ENCODE measurements at places on chromosomes 4 and X.
A peak's percentile ranks its signal among the peaks of the same experiment; 100 is the strongest.

- no peak for DNase-seq
Observed at GRCh38 chr4:115145393-115146160, 32.2 kb upstream of the NDST4 start.

GRCh38 chrX:118717678-118718391 is 9.6 kb upstream of the IL13RA1 start:
- no peak for DNase-seq

GRCh38 chr4:8461086-8461485 is 20.5 kb downstream of the TRMT44 start:
- no peak for DNase-seq

GRCh38 chr4:108484187-108484586 is 136.2 kb upstream of the RPL34 start:
- no peak for DNase-seq

DNA sequence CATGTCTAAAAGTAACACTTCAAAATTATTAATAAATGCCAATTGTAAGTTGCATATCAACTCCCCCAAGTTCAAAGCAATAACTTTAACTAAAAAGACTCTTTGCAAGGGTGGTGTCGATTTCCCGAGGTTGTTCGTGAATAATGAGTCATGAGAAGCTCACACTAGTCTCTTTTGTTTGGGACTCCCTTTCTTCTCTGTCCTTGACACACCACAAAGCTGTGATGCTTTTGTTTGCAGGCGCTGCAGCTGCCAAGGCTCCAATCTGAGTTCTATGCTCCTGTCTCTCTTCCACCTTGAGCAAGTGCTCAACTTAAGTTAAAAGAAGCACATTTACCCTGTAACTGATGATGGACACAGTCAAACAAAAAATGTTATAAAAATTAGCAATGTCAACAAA is 65.9 kb downstream of the FAT1 start:
- DNase-seq, result no peak

DNA sequence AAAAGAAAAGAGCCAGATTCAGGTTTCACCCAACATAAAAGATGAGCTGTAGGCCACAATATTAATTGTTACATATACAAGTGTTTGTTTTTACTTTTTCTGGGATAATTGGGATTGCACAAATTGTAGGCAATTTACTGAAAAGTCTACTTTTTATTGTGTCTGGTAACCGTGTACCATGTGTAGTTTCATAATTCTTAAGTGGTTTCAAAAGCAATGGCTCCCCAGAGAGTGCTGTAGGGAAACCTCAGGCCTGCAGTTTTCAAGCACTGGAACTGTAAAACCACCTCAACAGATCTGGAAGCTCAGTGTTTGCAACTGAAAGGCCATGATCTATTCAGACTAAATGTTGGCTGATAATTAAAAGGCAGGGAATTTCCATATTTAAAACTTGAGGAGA is 53.9 kb upstream of the MMAA start:
- no peak for DNase-seq

- DNase-seq, result no peak
Observed at GRCh38 chr4:138677748-138678147, 337.8 kb upstream of the NOCT start.

- DNase-seq, result no peak
Observed at GRCh38 chr4:168815379-168816345, 194.4 kb downstream of the CBR4 start.

- no peak for DNase-seq
Observed at GRCh38 chrX:67601771-67602170, 58.0 kb downstream of the AR start.

- DNase-seq, result no peak
Observed at GRCh38 chrX:118644378-118644777, 83.0 kb upstream of the IL13RA1 start.

DNA sequence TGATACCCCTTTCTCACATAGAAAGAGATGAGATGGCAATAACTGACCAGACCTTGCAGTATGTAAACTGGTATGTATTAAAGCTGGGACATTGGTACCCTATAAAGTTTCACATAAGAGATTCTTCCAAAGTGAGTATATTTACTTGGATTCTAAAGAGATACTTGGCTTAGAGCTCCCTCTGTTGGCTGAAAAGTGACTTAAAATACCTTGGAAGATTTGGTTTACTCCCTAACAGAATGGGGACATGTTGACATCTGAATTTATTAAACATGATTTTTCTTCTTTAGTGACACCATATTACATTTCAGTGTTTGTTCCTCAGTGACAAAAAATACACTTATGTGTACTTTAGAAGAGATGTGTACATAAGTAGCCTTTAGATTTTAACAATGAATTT is 47.9 kb upstream of the RGN start:
- DNase-seq, result no peak

GRCh38 chrX:44997888-44998287 is 124.9 kb downstream of the KDM6A start:
- no peak for DNase-seq

DNA sequence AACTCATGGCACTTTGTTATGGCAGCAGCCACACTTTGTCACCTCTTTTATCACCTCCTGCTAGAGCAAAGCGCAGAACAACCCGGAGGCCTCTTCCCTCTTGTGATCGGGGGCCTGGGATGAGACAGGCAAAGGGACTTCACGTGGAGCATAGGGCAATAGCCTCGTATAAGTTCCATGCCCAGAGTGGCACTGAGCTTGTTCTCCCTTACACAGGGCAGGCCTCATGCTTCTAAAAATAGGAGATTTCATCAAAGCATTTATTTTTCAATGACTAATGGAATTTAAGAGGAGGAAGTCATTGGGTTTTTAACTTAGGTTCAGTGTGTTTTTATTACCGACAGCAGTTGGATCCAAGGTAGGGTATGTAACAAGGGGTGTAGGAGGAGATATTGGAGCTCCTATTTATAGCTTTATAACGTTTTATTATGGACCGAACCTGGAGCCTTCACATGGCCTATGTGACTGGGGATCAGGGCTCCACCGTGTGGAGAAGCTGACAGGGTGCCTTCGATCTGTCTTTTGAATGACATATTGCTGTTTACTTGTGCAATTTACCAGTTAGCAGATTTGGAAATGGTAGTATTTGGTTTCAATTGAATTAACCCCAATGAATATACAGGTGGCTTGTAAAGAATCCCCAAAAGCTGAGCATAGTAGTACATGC is 93.8 kb downstream of the SLC2A9 start:
- DNase-seq, result no peak

GRCh38 chrX:130120321-130120731 is 10.0 kb upstream of the ELF4 start:
- DNase-seq, result no peak

DNA sequence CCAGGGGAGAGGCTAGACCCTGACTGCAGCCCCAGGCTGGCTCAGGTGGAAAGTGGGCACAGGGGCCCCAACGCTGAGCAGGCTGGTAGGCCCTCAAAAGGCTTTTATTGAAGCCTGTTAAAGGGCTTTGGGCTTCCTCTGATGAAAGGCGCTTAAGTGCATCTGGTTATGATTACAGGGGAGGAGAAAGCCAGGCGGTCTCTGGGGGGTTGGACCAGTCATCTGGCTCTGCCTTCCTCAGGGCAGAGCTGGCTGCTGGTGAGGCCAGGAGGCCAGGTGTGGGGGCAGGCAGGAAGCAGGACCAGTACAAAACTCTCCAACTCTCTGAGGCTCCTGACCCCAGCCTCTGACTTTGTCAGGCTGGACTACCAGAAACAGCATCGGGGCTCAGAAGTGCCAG is 68.8 kb upstream of the BCOR start:
- no peak for DNase-seq

DNA sequence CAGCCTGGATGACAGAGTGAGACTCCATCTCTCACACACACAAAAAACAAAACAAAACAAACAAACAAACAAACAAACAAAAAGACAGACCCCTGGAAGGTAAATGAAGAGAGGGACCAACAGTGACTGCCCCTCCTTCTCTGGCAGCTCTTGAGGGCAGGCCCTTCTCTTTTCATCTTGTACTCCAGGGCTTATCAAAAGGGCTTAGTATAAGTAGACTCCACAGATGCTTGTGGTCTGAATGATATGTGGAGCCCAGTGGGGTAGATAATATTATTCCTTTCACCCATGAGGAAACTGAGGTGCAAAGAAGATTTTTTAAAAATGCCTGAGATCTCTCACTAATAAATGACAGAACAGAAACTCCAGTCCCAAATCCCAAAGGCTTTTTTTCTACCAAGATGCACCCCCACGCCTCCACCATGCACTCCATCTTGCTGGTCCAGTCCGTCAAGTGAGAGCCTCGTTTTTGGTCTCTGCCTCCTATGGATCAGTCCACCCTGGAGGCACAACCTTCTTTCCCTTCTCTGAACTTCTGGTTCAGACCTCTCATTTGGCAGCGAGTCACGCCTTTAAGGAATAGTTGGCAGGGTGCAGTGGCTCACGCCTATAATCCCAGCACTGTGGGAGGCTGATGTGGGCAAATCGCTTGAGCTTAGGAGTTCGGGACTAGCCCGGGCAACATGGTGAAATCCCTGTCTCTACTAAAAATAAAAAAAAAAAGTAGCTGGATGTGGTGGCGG is 17.0 kb upstream of the CHRNA9 start:
- no peak for DNase-seq

- no peak for DNase-seq
Observed at GRCh38 chr4:159341522-159341921, 238.6 kb downstream of the RAPGEF2 start.

- no peak for DNase-seq
Observed at GRCh38 chr4:135538698-135539097, 1337.1 kb upstream of the PABPC4L start.

- DNase-seq, result peak; percentile 19
Observed at GRCh38 chr4:4524364-4524763, 17.5 kb downstream of the STX18 start.

- no peak for DNase-seq
Observed at GRCh38 chrX:43560247-43560946, 95.7 kb upstream of the MAOA start.

- DNase-seq, result peak; percentile 19
Observed at GRCh38 chrX:43656005-43656494, at the start of gene MAOA. TSS of gene MAOA (plus strand) at chrX:43656299. CDS start at chrX:43656342, 43 bp downstream.

- no peak for DNase-seq
Observed at GRCh38 chr4:152525878-152526277, 10.0 kb downstream of the FBXW7 start.

GRCh38 chrX:48902135-48902534 is 4.4 kb downstream of the PQBP1 start:
- DNase-seq, result no peak

GRCh38 chr4:37584493-37585060 is 101.6 kb downstream of the RELL1 start:
- DNase-seq, result no peak

DNA sequence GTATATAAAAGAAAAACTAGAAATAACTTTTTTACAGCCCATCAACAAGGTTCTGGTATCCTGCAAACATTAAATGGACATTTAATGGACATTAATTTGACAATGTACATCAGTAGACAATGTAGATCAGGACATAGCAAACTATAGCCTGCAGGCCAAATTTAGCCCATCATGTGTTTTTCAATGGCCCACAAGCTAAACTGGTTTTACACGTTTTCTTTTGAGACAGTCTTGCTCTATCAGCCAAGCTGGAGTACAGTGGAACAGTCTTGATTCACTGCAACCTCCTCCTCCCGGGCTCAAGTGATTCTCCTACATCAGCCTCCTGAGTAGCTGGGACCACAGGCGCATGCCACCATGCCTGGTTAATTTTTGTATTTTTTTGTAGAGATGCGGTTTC is 7.2 kb downstream of the ZNF630 start:
- DNase-seq, result no peak

DNA sequence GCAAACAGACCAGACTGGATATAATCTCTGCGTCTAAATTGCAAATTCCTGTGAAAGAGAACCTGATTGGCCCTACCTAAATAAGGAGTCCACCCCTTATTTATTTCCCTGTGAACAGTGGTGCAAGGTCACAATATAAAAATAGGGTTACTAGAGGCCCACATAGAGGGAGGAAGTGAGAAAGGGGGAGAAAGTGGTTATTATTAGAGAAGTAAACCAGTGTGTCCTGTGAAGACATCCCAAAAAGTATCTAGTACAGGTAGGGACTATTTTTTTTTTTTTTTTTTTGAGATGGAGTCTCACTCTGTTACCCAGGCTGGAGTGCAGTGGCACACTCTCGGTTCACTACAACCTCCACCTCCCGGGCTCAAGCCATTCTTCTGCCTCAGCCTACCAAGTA is 15.0 kb upstream of the FRYL start:
- DNase-seq, result no peak

DNA sequence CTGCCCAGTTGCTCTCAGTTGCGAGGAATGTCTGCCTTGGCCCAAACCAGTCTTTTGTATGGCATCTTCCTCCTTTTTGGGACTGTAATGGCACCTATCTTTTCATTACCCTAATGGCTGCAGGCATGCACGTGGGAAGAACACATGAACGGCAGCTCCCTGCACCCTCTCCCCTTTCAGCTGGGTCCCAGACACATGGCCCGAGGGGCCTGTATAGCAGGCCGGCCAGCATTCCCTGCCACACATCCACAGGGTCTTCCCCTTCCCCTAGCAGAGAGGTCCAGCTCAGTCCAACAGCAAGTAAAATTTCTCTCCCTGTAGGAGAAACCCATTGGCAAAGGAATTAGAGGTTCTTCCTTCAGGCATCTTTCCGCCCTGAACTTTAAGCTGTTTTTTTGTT is 829.1 kb upstream of the AGA start:
- no peak for DNase-seq

- no peak for DNase-seq
Observed at GRCh38 chr4:58658701-58659100, 1548.5 kb upstream of the IGFBP7 start.

GRCh38 chr4:169372791-169373190 is 102.0 kb upstream of the SH3RF1 start:
- no peak for DNase-seq

DNA sequence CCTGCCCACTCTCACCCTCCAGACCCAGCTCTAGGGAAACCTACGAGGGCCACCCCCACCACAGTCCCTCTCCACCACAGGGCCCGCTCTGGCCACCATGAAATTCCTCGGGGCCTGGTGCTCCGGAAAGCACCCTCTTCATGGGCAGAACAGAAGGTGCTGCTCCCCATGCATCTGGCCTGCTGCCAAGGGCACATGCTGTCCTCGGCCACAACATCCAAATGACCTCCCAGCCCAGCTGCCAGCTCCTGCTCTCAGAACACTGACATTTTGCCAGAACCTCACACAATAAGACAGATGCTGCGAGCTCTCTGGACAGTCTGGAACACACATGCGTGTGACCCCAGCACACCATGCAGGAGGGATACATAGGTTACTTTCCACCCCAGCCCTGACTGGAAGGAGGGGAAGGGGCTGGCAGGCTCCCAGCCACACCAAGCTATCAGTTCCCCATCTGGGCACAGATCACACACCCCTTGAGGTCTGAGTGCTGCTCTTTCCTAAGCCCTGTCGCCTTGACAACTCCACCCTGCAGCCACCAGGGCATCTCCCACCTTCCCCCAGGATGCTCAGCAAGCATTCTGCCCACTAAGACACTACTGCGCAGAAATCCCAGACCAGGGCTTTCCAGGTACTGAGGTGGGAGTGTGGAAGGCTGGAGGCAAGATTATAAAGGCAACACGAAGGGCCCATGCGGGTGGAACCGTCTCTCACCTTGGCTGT is 5.8 kb downstream of the CCNQ start:
- DNase-seq, result no peak

- DNase-seq, result no peak
Observed at GRCh38 chr4:149709640-149710039, 106.0 kb downstream of the IQCM start.

All from stimulated activated CD4-positive, alpha-beta T cell treated with anti-CD3 and anti-CD28 coated beads, Interleukin-1b, Interleukin-23, amount 100 ng/mL, for 48 hours (primary cell).